Stimulated activated CD4-positive, alpha-beta T cell treated with anti-CD3 and anti-CD28 coated beads, Interleukin-15, amount 100 ng/mL, for 1 hour (primary cell): ENCODE measurements at places on chromosomes 2 and 18.

GRCh38 chr2:39697454-39697853, 31.7 kb downstream of the TMEM178A start:
- DNase-seq, result no peak

DNA sequence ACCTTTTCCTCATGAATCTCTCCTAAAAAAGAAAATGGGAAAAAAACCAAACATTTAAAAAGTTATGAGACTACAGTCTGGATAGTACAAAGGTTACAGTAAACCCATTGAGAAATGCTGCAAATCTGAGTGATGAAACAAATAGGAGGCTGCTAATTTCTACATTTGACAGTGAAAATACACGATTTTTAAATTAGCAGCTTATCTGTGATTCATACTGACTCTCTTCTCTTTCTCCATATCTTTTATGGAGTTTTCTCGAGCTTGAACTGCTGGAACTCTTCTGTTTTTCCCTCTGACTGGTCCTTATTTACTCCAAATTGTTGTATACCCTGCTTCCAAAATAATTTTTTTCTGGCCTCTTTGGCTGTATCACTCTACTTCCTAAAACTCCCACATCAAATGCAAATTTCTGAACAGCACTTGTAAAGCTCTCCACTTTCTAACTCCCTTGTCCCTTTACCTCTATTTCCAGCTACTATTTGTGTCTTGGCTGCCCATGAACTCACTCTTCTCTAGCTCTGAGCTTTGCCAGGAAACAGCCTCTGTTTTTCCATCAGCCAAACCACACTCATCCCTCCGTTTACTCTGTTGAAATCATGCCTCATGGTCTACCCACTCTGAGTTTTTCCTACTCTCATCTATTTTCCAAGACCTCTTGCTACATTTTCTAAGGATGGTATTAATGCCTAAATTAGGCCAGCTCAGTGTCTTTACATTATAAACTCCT, 73.7 kb downstream of the RBMS1 start:
- DNase-seq, result no peak

GRCh38 chr2:113770929-113771328, 14.5 kb upstream of the SLC35F5 start:
- DNase-seq, result no peak

DNA sequence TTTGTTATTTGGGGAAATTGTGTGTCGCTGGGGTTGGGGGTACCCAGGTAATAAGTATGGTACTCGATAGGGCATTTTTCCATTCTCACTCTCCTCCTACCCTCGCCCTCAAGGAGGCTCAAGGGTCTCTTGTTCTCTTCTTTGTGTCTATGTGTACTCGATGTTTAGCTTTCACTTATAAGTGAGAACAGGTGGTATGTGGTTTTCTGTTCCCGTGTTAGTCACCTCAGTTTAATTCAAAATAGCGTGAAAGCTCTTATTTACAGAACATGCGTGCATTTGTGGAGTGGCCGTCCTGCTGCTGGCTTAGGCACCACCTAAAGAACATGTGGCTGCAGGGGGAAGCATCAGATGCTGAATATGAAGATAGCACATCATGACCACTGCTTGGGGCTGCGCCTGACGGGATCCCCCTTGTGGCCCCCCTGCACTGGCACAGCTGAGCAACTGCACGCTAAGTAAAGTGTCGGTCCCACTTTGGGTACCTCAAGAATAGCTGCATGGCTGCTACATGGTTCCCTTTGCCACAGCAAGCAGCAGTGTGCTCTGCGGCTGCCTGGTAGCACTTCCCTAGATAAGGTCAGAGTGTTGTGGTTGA, 569.0 kb downstream of the DCDC2C start:
- DNase-seq, result no peak

DNA sequence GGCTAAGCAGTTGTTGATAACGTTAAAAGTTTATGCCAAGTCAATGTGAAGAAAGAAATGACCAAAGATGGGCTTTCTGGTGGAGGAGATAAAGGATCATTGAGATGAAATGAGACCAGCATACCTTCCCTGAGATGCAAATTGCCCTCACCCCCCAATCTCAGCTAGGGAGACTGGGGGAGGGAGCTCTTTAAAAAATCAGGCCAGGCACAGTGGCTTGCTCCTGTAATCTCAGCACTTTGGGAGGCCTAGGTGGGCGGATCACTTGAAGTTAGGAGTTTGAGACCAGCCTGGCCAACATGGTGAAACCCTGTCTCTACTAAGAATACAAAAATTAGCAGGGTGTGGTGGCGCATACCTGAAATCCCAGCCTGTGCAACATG, 30.9 kb upstream of the KCMF1 start:
- no peak for DNase-seq

DNA sequence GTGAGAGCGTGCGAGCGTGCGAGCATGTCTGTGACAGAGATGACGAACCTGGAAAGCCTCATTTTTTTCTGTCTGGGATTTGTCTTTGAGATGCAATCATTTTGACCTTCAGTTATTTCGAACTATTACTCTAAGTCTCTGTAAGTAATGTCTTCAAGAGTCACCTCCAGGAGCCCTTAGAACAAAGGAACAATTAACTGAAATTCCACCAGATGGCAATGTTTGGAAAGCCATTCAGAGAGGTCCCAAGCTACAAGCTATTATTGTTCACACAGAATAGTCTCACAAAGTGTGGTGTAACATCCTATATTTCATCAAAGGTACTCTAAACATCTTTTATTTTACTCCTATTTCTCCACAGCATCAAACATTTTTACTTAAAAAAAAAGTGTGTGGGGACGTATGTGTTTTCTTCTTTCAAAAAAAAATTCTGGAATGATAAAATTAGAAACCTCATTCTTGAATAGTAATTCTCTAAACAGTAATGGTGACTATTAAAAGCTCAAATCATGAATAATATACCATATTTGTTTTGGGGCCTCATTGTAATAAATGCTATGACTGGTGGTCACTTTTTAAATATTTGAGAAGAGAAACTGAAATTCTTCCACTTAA, 35.1 kb upstream of the MAPRE2 start:
- no peak for DNase-seq

GRCh38 chr18:34097312-34097711, 127.4 kb downstream of the NOL4 start:
- DNase-seq, result no peak

DNA sequence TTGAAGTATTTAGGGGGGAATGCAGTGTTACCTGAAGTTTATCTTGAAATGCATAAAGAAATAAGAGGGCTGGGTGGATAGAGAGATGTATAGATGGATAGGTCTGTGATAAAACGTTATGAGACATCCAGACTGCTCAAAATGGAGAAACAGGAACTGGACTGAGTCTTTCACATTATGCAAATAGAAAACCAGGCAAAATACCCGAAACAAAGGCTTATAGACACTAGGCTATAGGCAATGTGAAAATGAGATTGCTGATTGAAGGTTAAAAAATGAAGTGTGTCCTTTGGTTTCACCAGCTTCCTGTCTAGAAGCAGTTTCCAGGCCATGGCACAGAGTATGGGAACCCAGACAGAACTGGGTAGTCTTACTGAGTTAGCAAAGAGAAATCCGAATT, 24.9 kb upstream of the SLC3A1 start:
- no peak for DNase-seq

DNA sequence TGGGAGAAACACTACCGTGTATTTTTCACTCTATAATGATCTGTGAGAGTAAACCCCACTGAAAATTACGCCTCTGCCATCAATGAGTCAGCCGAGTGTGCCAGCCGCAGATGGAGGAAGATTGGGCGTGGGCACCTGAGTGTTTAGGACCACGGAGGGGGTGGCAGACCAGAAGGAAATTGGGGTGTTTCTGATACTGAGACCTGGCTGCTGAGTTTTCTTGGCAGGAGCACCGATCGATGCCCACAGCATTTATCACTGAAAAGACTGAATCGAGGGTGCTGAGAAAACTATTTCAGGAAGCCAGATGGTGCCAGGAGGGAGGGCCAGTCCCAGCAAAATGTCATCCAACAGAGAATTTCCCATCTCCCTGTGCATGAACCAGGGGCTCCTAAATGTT, 91.9 kb upstream of the TPO start:
- no peak for DNase-seq

DNA sequence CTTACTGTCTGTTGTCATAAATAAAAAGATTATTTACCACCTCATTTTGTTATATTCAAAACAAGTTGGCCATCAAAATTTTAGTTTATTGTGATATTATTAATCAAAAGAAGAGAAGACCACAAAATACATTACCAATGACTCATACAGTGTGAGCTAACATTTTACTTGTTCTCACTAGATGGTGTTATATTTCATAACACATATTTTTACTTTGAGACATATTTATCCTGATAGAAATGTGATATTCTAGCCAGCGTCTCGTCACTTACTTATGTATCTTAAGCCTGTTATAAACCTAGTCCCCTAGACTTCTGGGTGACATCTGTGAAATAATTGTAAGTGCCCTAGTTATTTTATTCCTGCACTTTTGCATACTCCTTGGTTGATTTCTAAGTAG, 263.2 kb downstream of the CDH7 start:
- DNase-seq, result no peak

GRCh38 chr2:84212611-84213314, 246.3 kb downstream of the SUCLG1 start:
- DNase-seq, result no peak

DNA sequence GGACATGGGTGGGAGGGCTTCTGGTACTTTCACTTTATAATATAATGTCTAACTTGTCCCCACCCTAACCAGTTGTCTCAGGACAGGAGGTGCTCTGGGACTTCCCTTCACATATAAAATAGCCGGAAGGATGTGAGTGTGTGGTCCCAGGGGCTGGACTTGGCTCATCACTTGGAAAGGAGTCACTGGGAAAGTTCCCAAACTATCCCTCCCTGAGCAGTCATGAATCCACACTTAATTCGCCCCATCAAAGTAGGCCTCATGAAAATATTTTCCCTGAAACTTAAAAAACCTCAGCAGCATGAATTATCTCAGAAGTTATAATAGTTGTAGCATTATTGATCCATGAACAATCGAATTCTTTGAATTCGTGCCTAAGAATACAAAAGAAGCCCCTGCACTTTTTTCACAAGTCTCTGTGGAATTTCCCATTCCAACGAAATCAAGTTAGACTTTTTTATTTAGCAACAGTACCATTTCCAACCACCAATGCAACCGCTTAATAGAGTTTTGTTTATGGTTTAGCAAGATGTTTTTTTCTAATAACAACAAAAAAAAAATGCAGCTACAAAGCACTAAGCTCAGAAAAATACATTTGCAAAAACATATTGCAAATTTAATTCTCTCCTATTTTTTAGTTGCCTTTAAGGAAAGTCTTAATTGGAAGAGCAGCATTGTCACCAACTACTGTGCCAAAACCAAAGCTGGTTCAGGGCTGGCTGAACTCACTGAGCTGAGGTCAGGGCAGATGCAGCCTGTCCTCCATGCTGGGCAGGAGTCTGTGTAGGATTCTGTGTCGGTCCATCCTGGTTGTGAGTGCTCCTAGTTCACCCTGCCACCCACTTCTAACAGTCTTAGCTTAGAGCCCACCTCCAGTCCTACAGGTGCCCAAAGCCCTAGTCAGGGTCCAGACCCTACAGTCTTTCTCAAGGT, 68.8 kb upstream of the SPTBN1 start:
- DNase-seq, result no peak

DNA sequence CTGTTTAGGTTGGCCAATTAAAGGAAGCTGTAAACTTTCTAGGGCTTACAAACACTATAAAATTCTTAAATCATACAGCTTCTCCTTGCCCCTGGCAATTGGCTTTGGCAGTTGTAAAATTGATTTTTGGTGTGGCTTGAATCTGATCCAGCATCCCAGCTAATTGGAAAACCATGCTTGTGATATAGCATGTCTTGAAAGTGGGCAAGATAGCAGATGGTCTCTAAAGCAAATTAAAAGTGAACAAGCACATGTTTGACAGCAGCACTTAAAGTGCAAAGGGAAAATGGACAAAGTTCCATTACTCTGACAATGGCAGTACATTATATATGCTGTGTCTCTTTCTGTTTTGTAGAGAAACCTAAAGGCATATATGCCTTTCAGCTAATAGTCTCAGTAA, 302.9 kb upstream of the NXPH2 start:
- DNase-seq, result no peak

DNA sequence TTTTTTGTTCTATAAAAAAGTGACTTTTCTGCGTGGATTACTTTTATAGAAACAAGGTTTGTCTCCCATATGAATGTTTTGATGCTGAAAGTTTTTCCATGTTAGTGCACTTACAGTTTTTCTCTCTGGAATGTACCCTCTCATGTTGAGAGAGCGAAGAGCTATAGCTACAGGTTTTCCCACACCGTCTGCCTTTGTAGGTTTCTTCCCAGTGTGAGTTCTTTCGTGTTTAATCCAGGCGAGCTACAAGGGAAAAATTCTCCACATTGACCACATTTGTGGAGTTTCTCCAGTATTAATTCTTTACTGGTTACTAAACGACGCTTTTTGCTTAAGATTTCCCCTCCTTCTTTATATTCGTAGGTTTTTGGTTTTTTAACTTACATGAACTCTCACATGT, 85.1 kb downstream of the ACSL3 start:
- DNase-seq, result no peak

GRCh38 chr2:85254540-85255300, 73.1 kb downstream of the TGOLN2 start:
- no peak for DNase-seq

DNA sequence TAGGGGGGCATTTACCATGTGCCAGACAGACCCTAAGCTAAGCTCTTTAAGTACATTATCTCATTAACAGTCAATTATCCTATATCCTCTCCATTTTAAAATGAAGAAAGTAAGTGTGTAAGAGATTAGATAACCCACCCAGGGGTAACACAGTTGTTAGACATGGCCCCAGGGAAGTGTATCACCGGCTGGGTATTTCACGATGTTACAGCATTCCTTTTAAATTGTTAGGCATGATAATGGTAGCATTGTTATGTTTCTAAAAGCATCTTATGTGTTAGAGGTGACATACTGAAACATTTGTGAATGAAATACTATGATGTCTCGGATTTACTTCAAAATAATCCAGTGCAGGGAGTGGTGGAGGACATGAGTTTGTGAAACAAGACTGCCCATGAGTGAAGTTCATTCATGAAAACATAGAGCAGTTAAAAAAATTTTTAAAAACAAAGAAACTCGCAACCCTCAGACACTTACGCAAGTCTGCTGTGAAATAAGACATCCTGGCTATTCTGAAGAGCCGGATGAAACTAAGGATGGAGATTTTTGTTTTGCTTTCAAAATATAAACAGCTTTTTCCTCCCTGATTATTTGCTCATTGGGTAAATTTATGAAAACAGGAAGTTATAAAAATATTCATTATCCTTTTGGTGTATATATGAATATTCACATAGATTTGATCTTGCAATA, 54.9 kb downstream of the IL1RL2 start:
- DNase-seq, result no peak

- no peak for DNase-seq
Measured at GRCh38 chr2:26043862-26044696, 10.2 kb downstream of the RAB10 start.

DNA sequence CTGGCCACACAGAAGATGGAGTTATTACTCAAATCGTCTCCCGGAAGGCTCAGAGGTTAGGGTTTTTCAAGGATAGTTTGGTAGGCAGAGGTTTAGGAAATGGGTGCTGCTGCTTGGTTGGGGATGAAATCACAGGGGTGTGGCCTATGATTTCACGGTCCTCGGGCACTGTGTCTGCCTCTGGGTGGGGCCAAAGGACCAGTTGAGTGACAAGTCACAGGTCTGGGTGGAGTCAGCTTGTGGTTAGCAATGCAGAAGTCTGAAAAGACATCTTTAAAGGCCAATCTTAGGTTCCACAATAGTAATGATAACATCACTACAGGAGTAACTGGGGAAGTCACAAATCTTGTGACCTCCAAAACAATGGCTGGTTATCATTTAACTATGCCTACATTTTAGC, 387.8 kb downstream of the ZNF521 start:
- no peak for DNase-seq

GRCh38 chr2:10787176-10787968, 25.2 kb downstream of the PDIA6 start:
- DNase-seq, result no peak
